Foreskin fibroblast (primary cell): ENCODE measurements at places on chromosomes 2 and 18.

GRCh38 chr18:55290898-55291297 lies 297.1 kb downstream of the TCF4 start:
- DNase-seq, result peak; percentile 73

GRCh38 chr18:48002933-48003365 lies 72.5 kb upstream of the SMAD2 start:
- peak; percentile 89 for DNase-seq

GRCh38 chr2:147173189-147173581 lies 671.6 kb upstream of the ACVR2A start:
- DNase-seq, result peak; percentile 28

GRCh38 chr18:50080932-50081560 lies 113.9 kb downstream of the MYO5B start:
- DNase-seq, result no peak

DNA sequence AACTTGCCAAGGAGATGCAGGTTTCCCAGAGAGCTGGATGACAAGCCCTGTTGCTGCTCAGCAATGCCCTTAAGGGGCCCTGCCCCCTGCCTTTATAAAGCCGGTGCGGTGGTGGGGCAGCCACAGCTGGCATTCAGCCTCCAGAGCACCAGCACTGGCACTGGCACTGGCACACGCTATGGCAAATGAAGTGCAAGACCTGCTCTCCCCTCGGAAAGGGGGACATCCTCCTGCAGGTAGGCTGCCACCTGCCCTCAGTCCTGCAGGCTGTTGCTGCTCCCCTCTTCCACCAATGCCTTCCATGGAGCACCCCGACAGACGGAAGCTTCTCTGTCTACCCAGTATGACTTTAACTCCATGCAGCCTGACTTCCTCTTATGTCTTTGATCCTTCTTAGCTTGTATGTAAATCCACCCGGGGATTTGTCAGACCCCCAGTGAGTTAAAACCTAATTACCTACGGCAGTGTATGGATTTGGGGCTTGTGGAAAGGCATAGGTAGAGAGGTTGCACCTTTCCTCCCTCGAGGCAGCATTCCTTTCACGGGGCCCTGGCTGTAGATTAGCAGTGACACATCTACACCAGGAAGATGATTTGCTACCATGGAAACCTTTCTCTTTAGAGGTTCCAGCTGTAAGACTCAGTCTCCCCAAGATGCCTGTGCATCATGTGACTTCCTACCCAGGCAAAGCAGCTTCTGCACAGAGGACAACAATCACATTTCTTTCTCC lies at the start of gene DAPL1:
Gene DAPL1, plus strand, starts transcription at position 123 of the 730 bp plus-strand sequence. Its CDS starts 56 bp downstream, at position 179.
- DNase-seq, result no peak

DNA sequence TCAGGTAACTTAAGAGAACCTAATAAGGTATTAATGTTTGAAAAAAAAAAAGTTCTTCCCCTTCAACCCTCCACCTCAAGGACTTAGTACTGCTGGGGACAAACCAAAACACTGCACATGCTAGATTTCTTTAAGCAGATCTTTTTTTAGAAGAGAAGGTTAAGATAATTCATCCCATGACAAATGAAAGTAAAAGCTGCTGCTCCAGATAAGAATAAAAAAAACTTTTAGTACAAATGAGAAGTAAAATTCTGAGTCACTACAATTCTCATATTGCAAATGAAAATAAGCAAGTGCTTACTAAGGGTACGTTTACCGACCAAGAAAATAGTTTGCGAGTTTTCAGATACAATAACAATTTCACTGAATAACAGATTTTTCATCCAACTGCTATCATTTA lies 8.9 kb downstream of the STAM2 start:
- DNase-seq, result peak; percentile 39

GRCh38 chr2:15058015-15058720 lies 425.7 kb downstream of the LRATD1 start:
- DNase-seq, result peak; percentile 22

- peak; percentile 82 for DNase-seq
Measured at GRCh38 chr2:69163109-69163508, 150.1 kb downstream of the ANTXR1 start.

- no peak for DNase-seq
Measured at GRCh38 chr18:21741312-21741561, 645 bp downstream of the MIB1 start.

- DNase-seq, result no peak
Measured at GRCh38 chr2:129375632-129376425, 603.6 kb upstream of the RAB6C start.

DNA sequence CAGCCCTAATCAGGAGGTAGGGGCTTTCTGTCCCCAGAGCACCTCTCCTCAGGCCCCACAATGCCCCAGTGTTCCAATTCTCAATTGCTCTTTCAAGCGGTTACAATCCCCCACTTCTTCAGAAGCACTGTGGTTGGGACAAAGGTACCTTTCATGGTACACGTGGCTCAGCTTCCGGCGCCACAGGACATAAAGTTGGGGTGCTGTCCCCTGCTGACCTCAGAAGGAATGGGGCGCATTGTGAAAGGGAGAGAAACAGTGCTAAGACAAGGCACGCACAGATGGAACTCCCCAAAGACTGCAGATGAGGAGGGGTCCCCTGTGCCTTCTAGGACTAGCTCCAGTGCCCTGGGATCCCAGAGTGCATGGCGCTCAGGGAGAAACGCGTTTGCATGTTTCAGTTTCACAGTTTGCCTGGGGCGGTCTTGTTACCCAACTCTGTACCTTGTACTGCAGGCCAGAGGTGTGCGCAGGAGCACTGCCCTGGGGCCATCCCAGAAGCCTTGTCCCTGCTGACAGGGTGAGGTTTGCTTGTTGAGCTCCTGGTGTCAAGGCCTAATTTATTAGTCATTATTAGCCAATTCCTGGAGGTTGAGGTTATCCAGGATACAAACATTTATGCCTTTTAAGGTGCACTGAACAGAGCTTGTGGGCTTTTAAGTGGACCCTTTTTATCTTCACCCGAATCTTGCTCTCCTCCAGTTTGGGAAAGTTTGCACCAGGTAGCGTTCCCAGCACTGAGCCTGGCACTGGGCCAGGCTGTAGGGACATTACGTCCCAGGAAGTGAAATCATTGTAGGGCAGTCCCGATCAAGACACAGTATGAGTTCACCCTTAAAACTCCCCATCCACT lies 7.6 kb downstream of the CNDP1 start:
- DNase-seq, result no peak

DNA sequence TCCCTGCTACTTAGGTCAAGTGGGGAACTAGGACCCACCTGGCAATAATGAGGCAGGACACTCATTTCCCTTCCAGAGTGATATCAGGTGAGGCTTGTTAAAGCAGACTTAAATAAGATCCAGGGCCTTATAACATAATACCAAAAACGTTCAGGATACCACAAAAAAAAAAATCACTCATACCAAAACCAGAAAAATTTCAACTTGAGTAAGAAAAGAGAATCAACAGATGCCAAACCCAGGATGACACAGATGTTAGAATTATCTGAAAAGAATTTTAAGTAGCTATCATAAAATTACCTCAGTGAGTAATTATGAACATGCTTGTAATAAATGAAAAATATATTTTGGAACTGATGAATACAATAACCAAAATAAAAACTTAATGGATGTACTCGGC lies 255.6 kb upstream of the OSR1 start:
- DNase-seq, result peak; percentile 47

GRCh38 chr2:149330127-149331022 lies at the start of gene LYPD6:
LYPD6 (plus strand) TSS chr2:149330587; CDS start chr2:149437709, 107,122 bp downstream.
- DNase-seq, result peak; percentile 76

- peak; percentile 56 for DNase-seq
Measured at GRCh38 chr2:54557601-54558187, 101.6 kb downstream of the SPTBN1 start.

GRCh38 chr18:44627280-44627679 lies 53.4 kb upstream of the SETBP1 start:
- peak; percentile 54 for DNase-seq

DNA sequence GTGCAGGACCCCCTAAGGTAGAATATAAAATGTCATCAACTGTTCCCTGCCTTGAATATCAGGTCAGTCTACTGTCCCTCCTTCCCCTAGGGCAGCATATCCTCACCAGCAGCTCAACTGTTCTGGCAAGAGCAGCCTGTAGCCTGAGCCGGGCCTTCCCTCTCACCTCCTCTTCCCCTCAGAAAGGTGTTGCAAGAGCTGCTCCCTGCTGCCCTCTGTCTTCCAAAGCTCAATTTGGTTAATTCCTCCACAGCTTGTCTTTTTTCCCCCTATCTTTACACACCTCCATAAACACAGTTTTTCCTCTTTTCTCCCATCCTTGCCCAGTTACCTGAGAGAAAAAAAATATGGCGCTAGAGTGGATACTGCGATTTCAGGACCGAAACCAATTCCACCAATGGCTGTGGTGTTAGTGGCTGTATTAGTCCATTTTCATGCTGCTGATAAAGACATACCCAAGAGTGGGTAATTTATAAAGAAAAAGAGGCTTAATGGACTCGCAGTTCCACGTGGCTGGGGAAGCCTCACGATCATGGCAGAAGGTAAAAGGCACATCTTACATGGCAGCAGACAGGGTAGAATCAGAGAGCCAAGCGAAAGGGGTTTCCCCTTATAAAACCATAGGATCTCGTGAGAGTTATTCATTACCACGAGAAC lies 184.7 kb downstream of the MREG start:
- DNase-seq, result peak; percentile 74

- peak; percentile 51 for DNase-seq
Measured at GRCh38 chr2:200159357-200159707, 147.2 kb upstream of the SPATS2L start.

DNA sequence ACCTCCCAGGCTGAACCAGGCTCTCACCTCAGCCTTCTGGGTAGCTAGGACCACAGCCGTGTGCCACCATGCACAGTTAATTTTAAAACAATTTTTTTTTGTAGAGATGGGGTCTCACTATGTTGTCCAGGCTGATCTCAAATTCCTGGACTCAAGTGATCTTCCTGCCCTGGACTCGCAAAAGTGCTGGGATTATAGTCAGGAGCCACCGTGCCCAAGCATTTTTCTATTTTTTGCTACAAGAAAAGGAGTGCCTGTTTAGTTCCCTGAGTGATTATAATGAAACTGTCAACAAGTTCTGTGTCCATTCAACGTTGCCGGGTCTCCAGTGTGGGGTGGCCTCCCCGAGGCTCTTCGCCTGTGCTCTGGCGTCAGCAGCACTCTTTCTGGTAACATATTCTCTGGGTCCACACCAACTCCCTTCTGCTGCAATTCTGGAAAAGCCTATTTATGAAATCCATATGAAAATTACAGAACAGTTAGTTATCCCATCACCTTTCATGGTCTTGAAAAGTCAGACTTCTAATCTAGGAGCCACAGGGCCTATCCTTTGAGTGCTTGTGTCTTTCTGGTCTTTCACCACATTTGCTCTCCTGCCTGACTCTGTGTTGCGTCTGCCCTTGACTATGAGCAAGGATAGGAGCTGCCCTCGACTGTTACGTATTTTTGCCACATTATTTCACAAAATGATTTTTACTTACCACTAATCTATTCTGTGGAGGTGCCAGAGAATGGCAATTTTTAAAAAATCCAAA lies 172.7 kb downstream of the SOCS6 start:
- no peak for DNase-seq

DNA sequence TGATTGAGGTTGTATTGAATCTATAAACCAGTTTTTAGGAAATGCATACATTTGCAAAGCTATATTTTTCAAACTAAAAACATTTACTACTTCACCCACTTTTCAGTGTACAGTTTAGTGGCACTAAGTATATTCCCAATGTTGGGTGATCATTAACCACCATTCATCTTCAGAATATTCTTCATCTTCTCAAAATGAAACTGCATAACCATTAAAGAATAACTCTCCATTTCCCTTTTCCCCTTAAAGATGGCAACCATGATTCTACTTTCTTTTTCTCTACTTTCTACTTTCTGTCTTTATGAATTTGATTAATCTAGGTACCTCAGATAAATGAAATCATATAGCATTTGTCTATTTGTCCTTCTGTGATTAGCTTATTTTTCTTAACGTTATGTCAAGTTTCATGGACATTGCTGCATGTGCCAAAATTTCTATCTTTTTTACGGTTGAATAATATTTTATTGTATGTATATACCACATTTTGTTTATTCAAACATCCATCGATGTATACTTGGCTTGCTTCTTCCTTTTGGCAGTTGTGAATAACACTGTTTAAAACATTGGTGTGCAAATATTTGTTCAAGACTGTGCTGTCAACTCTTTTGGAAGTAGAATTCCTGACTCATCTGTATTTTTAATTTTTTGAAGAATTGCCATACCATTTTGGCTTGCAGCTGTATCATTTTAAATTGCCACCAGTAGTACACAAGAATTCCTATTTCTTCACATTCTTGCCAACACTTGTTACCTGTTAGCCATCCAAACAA lies 104.9 kb downstream of the RPRM start:
- no peak for DNase-seq

DNA sequence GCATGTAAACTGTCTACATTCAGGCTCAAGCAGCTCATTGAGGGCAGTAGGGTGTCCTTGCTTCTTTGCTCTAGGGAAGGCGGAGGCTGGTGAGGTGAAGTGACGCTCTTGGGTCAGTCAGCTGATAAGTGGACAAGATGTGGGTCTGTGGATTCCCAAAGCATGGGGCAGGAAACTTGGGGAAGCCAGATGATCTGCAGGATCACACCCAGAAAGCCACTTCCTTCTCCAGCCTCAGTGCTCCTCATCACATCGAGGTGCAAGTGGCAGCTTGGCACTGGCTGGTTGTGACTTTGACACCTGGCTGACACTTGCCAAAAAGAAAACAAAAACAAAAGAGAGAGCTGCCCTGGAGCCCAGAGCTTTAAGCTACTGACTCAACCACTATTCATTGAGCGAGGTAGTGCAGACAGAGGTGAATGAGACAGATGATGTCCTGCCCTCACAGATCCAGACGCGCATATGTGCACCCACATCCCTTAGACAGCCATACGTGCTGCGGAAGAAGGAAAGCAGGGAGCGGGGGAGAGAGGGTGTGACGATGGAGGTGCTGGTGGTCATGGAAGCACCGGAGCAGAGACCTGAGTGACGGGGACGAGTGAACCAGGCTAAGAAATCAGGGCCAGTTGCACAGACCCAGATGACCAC lies 3.1 kb upstream of the CIB4 start:
- DNase-seq, result no peak

DNA sequence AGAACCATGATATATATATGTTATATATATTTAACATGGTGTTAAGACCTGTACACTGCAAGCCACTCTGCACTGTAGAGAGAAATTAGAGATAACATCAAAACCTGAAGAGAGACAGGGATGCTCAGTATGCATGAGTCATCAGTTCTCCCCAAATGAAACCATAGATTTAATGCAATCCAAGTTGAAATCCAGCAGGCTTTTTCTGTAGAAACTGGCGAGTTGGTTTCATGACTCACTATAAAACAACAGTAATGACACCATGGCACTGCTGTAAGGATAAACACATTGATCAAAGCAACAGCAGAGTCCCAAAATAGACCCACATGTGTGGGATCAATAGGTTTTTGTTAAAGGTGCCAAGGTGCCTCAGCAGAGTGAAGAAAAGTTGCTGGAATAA lies 65.8 kb downstream of the RTP5 start:
- peak; percentile 73 for DNase-seq

- DNase-seq, result peak; percentile 63
Measured at GRCh38 chr2:220246386-220246785, 619.0 kb downstream of the SLC4A3 start.

- DNase-seq, result peak; percentile 32
Measured at GRCh38 chr2:3604991-3605961, 10.4 kb downstream of the COLEC11 start.

- DNase-seq, result no peak
Measured at GRCh38 chr2:143499061-143499460, 369.8 kb downstream of the ARHGAP15 start.
